ENCODE measurements at places on chromosomes 6 and 20.

GRCh38 chr6:76682842-76683241 lies 610.4 kb upstream of the IMPG1 start:
- DNase-seq, result no peak

DNA sequence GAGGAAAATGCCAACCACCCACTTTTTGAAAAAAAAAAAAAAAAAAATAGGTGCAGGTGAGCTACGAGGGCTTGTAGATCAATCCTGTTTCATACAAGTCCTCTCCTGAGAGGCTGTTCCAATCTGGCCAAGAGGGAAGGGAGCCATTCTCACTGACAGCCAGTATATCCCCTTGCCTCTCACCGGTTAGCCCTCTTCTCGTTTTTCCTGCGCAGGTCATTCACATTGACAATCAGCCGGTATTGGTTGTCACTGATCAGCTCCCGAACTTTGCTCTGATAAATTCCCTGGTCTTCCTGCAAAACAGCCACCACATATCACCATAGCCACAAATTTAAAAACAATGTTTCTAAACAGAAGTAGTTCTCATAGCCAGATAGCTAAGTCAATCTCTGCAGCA lies 1.4 kb downstream of the MCM3 start:
- no peak for DNase-seq

DNA sequence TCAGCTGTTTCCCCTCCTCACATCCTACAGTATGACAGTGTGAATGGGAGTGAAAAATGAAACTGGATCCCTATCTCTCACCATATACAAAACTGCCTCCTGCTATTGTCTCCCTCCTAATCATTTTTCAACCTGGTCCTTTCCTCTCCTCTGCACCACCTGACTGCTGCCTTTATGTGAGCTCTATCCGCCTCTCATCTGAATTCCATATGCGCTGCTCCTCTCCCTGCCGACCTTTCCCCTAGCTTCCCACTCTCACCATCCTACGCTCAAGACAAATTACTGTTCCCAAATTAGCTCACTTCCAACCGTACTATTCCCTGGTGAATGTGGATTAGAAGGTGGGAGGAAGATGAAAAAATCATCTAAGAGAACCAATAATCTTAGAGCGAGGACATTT lies 148.4 kb upstream of the FBXL4 start:
- no peak for DNase-seq

DNA sequence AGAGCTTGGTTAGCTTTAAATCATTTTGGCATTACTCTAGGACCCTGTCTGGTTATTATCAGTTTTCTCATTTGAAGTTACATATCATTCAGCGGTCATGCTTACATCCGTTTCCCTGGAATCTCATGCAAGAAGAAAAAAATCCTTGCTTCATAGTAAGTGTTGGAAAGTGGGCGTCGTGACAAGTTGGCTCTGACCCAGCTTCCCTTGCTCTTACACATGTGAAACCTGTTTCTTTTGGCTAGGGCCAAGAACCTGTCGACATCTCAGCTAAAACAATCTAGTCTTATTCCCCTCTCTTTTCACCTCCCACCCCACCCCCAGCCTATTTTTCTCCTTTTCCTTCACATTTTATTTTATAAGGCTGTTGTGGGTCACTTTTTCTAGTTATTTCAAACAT lies 45.5 kb downstream of the ANKS1A start:
- peak; percentile 39 for DNase-seq

DNA sequence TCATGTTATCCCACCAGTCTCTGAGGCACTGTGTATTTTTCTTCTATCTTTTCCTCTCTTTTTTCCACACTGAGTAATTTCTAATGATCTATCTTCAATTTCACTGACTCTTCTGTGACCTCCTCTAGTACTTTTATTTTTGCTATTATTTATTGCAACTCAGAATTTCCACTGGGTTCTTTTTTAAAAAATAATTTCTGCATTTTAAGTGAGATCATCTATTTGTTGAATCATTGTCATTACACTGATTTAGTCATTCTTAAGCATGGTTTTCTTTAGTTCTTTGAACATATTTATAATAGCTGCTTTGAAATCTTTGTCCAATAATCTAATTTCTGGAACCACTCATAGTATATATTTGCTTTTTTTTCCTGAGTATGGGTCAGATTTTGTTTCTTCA lies 96.7 kb upstream of the SLC22A16 start:
- DNase-seq, result no peak

DNA sequence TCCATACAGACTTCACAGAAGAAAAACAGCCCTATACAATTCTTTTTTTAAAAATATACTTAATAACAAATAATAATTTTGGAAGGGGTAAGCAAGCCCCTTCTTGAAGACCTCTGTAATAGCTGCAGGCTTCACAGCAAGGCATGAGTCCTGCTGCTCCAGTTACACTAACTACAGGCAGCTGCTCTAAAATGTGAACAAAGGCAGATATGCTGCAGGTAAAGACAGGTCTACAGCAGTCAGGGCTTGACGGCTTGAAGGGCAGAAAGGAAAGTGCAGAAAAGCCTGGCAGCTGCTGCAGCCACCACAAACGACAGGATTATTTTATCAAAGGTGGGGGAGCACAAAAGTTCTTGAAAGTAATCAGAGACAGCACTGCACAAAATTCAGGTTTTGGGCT lies 11.3 kb downstream of the FAXC start:
- DNase-seq, result no peak

GRCh38 chr6:137846772-137847313 lies 20.2 kb upstream of the TNFAIP3 start:
- no peak for DNase-seq

DNA sequence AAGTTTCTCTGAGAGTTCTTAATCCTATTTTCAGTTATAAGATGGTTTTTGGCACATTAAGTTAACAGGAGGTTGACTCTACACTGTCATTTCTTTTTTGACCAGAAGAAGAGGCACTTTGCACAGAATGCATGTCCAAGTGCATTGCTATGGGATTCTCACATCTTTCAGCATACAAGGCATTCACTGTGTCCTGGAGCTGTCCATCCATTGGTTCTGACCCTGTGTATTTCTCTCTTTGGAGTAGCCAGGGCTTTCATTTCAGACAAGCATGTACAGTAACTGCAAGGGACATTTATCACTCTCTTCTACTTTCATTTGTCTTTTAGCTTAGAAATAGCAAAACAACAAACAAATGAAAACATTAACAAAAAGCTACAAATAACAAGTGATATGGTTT lies 275.1 kb upstream of the IMPG1 start:
- DNase-seq, result no peak

DNA sequence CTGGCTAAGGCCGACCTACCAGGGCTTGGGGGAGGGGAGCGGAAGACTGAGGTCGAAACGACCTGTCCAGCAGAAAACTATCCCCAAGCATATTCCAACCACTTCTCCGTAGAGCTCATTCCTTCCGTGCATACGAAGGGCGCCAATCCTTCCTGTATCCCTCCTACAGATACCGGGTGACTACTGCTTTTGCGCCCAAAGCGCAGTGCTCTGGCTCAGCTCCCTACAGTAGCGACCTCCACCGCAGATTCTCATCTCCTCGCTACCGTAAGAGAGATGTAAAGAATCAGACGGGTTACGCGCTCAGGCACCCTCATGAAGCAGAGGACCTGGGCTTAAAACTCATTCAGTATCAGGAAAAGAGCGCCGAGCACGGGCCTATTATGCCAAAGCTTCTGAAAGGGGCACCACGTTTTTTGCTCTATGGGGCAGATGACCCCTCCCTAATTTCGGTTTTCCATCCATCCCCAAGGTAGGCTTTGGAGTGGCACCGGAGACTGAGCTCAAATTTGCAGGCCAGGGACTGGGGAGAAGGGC lies 563 bp upstream of the NNAT start:
- DNase-seq, result no peak

DNA sequence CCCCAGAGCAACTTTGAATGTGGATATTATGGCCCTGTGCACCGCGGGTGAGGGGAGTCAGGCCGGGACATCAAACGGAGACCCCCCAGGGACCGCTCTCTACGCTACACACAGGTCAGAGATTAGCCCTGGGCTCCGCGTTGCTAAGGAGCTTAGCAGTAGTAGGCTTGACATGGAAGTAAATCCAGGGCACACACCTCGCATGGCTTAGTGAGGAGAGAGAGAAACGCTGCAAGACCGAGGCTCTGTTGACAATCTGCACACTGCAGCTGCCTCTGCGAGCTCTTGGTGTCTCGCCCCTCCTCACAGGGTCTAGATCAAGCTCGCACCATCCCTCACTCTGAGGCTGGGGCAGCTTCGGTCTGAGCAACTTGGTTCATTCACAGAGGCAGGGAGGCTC lies 116.1 kb upstream of the CDH4 start:
- DNase-seq, result no peak

DNA sequence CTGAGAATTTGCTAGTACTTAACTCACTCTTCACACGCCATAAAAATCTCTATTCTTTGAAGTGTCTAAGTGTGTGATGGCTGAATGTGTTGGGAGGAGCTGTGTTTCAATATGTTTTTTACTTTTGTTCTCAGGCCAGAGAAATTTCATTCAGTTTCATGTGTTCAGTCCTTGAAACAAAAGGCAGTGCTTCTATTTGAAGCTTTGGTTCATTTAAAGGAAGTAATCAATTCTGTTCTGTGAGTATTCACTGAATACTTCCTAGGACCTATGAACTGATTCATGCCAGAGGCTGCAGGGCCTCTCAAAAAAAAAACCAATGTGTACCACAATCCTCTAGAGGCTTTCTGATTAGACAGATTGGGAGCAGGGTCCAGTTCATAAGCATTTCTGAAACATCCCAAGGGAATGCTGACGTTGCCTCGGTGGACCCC lies 12.4 kb upstream of the F13A1 start:
- DNase-seq, result no peak

GRCh38 chr20:35187584-35188190 lies 15.8 kb downstream of the PROCR start:
- DNase-seq, result peak; percentile 1

DNA sequence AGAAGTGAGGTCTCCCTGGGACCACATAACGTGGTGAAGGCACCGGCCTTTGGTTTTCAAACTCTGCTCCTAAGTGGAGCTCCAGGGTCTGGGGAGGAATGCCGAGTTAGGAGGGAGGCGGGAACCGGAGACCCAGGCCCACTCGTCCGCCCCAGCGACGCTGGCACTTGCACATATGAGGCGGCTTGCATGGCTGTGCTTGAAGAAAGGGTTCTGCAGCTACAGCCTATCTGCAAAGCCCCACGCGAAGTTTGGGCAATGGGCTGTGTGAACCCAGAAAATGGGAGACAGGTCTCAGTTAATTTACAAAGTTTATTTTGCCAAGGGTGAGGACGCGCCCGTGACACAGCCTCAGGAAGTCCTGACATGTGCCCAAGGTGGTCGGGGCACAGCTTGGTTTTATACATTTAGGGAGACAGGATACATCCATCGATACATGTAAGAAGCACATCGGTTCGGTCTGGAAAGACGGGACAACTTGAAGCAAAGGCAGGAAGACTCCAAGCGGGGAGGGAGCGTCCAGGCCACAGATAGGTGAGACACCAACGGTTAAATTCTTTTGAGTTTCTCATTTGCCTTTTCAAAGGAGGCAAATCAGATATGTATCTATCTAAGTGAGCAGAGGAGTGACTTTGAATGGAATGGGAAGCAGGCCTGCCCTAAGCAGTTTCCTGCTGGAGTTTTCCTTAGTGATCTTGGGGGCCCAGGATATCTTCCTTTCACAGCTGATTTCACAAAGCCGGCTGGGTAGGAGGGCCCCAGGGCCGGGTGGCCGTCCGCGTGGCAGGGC lies 782 bp upstream of the PCMTD2 start:
- DNase-seq, result no peak

DNA sequence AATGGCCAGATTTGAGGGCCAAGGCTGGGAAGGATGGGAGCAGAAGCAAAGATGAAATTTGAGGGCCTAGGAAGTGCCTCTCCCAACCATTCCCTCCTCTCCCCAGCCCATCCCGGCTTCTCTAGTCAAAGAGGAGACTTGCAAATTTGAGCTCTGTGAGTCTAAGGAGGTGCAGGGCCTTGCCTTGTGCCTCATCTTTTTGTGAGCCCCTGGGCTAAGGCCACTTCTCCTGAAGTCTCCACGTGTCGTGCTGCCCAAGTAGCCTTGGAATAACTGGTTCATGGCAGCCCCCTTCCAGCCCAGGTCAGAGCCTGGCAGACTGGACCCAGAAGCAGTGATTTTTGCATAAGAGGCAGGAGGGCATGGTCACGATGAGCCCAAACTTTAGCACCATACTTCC lies 6.7 kb downstream of the PTGIS start:
- DNase-seq, result no peak

GRCh38 chr6:157954150-157955117 lies 27.2 kb upstream of the SYNJ2 start:
- DNase-seq, result no peak

GRCh38 chr6:16224409-16224808 lies 14.0 kb upstream of the GMPR start:
- DNase-seq, result no peak

DNA sequence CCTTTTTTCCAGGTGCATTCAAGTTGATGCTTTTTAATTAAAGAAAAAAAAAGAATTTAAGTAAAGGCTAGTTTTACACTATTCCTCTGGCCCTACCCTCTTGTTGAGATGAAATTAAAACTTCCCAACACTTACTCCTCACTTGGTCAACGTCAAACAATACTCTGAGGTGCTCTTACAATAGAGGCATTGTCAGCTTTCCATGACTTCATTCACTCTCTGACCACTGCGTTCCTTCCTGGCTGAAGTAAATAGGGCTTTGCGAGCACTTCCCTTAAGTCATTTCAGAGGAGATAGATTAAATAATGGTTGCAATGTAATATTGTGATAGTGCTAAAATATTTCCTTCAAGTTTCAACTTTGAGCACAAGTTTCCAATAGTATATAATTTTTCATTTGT lies 229.8 kb upstream of the CEP162 start:
- DNase-seq, result no peak

DNA sequence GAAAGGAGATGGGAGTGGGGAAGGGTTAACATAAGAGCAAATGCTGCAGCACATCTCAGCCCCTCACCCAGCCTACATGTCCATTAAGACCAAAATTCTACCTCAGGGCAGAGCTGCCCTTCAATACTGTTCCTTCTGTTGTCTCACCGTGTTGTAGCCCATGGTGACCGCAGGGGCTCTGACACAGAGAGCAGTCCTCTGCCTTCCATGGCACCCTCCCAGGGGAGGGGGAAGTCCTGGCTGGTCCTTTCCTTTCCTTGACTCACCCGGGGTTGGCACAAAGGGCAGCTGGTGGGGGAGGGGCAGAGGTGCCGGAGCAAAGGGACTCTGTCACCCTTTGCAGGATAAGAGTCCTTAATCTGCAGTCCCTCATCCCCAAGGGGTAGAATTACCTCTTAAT lies 15.2 kb downstream of the NKX2-2 start:
- no peak for DNase-seq

GRCh38 chr6:110414669-110415068 lies 706 bp downstream of the DDO start:
- no peak for DNase-seq

DNA sequence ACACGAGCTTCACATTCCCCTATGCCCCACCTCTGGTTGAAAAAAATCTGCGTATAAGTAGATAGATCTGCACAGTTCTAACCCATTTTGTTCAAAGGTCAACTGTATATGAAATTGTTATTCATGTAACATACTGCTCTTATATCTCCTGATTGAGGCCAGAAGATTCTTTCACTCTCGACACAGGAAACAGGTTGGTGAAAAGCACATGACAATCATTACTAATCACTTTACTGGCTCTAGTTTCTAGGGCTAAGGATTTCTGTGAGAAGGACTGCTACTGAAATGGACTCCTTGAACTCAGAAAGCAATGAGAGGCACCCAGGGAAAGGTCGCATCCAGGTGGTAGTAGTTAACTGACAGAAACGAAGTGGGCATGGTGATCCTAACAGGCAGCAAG lies 21.7 kb downstream of the PDSS2 start:
- DNase-seq, result no peak

GRCh38 chr6:113529879-113530278 lies 327.3 kb upstream of the MARCKS start:
- DNase-seq, result no peak
